ENCODE measurements at places on chromosomes 3 and 15.

GRCh38 chr15:65796610-65797078 lies 4.6 kb upstream of the DENND4A start:
- no peak for DNase-seq

DNA sequence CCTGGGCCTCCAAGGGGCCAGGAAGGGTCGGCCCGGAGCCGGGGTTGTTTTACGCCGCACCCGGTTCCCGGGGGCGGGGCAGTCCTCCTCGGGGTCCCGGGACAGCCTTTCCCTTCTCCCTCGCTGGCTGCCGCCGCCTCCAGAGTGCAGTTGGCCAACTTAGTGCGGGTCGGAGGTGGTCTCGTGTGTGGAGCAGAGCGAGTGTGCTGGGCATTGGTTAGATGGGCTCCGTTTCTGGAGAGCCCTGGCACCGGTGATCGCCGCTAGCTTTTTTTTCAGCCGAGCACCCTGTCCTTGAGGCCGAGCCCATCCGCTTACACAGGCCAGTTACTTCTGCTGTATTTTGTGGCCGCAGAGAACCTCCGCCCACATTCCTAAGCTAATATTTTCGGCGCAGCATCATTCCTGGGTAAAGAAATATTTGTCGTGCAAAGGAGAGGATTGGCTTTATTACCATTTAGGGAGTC lies 585 bp downstream of the KIF23 start:
- peak; percentile 53 for DNase-seq

- no peak for DNase-seq
Measured at GRCh38 chr3:104911376-104911775, 455.3 kb upstream of the ALCAM start.

- DNase-seq = no peak
Measured at GRCh38 chr3:134649106-134649705, 1.6 kb downstream of the KY start.

- DNase-seq = no peak
Measured at GRCh38 chr3:133996251-133996661, 33.5 kb downstream of the SLCO2A1 start.

DNA sequence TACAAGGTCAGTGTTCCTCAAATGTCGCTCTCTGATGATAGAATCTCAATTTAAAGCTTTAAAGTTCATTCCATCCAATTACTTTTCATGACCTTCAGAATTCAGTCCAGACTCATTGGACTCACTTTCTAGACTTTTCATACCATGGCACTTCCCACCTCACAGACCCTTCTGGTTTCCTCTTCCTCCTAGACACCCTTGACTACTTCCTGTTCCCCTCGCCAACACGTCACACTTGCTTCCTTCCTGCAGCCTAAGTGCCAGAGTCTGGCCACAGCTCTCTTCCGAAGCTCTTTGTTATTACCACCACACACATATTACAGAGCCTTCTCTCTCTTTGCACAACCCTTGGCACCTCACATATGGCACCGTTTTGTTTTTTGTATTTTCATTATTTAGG lies 59.1 kb upstream of the UMPS start:
- DNase-seq = no peak
